NCI-H1694 treated with DMSO at 0.1 percent for 48 hours (cell line): ENCODE measurements at places on chromosomes 6 and 20.

- DNase-seq, result no peak
Measured at GRCh38 chr20:37426978-37427377, 81.0 kb downstream of the SRC start.

DNA sequence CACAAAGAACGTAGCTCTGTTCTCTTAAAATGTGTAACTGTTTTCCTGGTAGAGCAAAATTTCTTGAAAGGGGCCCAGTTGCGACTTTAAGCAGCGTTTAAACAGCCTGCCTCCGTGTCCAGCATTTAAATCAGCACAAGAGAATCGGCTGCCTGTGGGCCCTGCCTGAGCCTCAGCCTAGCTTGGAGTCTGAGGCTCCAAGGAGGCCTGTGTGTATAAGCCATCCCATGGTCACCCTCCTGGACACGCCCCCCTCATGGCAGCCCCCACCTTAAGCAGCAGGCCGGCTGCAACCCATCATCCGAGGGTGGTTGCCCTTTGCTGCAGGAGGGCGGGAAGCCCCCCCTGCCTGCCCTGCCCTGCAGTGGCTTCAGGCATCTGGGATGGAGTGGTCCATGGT lies 18.9 kb downstream of the SDCBP2 start:
- no peak for DNase-seq

- DNase-seq, result no peak
Measured at GRCh38 chr6:134723081-134723871, 226.6 kb downstream of the ALDH8A1 start.

GRCh38 chr6:54286141-54286540 lies 22.1 kb upstream of the TINAG start:
- no peak for DNase-seq

DNA sequence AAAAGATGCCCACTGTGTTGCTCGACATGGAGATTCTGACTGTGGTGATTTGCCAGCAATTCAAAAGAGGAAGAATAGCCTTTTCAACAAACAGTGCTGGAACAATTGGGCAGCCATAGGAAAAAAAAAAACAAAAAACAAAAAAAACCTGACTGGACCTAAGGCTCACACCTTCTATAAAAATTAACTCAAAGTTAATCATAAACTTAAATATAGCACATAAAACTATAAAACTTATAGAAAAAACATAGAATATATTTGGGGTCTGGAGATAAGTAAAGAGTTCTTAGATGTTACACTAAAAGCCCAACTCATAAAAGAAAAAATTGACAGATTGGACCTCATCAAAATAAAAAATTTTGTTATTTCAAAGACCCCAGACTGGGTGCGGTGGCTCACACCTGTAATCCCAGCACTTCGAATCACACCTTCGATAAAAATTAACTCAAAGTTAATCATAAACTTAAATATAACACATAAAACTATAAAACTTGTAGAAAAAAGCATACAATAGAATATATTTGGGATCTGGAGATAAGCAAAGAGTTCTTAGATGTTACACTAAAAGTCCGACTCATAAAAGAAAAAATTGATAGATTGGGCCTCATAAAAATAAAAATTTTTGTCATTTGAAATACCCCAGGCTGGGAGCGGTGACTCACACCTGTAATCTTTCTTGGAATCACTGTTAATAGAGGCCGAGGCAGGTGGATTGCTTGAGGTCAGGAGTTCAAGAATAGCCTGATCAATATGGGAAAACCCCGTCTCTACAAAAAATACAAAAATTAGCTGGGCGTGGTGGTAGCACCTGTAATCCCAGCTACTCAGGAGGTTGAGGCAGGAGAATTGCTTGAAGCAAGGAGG lies 115.6 kb upstream of the FAM83B start:
- DNase-seq, result no peak

GRCh38 chr6:26311385-26312095 lies 53.5 kb upstream of the BTN3A2 start:
- peak; percentile 55 for DNase-seq

DNA sequence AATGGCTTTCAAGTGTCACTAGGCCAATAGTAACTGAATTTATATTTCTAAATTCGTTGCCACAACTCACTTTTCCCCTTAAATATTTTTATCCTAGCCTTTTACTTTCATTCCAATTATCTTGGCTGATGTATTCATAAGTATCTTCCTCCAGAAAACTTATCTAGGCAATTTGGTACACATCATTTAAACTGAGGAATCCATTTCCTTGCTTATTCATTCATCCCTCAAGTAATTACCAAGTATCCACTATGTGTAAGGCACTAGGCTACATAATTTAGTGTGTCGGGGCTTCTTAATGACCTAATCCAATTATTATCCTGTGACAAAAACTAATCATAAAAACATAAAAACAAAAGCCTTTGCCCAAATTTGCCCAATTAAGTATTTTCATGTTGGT lies 258.3 kb upstream of the TCF21 start:
- no peak for DNase-seq

DNA sequence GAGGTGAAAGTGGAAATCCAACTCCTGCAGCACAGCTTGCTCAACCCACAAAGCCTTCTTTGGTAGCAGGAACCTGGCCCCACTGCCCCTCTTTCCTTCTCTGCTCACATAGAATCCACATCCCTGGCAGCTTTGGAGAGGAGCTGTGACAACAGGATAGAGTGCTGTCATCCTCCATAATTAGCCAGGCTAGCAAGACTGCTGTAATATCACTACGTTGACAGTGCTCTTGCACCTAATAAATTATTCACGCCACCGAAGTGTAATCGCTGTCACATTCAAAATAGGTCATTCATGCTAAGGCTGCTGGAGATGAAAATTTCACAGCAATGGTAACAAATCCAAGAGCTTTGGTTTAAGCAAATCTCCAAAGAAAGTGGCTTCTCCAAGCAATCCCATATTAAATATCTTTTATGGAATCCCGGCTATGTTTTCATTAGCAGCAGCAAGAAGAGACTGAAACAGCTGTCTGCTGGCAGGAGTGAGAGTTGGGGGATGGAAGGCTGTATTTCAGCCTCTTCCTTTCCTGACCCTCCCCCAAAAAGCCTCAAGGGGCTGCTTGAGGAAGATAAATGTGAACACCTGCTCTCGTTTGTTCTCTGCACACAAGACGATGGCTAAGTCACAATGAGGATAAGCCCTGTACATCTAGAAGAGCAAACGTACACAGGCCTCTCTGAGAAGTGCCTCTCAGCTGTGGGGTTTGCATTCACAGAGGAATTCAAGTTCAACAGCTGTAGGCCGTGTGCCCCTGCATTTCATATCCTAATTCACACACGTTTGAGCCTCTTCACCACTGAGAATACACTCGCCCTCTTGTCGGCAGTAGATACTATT lies 16.5 kb downstream of the RIPOR2 start:
- DNase-seq, result peak; percentile 65

- no peak for DNase-seq
Measured at GRCh38 chr6:92297101-92297500, 1122.3 kb downstream of the EPHA7 start.

GRCh38 chr20:19212469-19212815 lies at the start of gene SLC24A3:
Gene SLC24A3 (plus strand): TSS chr20:19212642.
- no peak for DNase-seq

- peak; percentile 4 for DNase-seq
Measured at GRCh38 chr20:25139029-25139705, 56.3 kb upstream of the ENTPD6 start.

GRCh38 chr6:90941885-90942284 lies 355.0 kb upstream of the MAP3K7 start:
- no peak for DNase-seq

DNA sequence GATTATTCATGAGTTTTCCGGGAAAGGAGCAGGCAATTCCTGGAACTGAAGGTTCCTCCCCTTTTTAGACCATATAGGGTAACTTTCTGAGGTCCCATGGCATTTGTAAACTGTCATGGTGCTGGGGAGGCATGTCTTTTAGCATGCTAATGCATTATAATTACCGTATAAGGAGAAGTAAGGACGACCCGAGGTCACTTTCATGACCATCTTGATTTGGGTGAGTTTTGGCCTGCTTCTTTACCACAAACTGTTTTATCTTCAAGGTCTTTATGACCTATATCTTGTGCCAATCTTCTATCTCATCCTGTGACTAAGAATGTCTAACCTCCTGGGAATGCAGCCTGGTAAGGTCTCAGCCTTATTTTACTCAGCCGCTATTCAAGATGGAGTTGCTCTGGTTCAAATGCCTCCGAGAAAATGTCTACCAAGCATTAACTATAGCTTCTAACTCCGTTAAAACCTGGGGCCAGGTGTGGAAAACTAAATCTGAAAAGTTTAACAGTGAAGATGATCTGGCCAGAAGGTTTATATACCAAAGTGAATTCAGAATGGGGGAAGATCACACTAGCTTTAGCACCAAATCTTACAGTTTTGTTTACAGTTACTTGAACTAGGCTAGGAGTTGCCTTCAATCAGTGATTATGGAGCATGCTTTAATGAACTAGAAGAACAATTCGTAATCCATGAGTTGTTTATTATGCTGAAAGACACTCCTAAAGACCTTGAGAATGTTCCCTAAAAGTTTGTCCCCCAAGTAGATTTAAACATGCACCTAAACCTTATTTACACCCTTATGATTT lies 80.0 kb upstream of the TOP1 start:
- DNase-seq, result no peak

- DNase-seq, result no peak
Measured at GRCh38 chr6:149454346-149454848, 30.4 kb downstream of the ZC3H12D start.

DNA sequence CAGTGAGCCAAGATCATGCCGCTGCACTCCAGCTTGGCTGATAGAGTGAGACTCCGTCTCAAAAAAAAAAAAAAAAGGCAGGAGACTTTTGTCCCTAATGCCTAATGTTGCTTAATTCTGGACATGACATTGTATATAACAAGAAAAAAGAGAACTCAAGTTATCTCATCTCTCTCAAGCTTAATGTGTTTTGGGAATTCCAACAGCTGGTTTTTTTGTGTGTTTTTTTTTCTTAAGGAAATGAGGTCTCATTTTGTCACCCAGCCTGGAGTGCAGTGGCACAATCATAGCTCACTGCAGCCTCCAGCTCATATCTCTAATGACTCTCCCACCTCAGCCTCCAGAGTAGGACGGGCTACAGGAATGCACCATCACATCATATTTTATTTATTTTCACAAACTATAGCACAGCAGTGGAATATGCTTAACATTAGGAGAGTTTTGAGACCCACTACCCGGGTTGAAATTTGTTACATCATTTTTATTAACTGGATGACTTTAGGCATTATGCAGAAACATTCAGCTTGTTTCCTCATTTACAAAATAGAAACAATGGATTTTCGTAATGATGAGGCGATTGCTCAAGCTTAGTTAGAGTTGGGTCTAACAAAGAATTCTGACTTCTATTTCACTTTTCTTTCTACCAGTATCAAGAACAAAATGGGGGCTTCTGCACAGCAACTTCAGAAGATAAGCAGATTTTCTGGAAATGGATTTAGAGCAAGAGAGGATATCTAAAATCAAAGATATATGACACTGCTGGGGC lies 104.1 kb upstream of the BTN3A2 start:
- DNase-seq, result no peak

DNA sequence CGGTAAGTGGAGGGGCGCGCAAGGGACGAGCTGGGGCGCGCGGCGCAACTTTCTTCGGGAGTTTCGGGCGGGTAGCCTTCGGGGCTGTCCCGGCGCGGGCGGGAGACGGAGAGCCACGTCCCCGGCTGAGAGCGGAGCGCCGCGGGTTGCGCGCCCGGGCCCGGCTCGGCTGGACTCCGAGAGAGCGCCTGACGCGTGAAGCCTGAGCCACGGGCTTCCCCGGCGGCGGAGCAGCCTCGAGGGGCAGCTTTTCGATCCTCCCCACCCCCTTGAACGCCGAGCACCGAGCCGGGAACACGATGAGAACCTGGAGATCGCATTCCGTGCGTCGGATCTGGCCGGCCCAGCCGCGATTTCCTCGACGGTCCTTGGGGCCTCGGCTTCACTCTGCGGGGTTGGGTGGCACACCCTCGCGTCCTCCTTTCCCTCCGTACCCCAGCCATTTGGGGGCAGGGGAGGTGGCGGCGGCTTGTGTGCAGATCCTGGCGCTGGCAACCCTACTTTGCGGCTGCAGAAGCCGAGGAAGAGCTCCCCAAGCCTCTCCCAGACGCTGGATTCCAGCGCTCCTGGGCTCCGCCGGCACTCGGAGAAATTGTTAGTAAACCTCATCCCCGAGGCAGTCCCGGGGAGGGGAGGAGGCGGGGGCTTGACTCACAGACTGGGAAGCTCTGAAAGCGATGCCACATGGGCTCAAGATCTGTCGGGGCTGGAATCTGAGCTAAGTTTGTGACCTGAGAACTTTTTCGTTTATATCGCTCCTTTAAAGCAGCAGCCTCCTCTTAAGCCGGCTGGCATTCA lies 572 bp downstream of the DSE start:
- no peak for DNase-seq

DNA sequence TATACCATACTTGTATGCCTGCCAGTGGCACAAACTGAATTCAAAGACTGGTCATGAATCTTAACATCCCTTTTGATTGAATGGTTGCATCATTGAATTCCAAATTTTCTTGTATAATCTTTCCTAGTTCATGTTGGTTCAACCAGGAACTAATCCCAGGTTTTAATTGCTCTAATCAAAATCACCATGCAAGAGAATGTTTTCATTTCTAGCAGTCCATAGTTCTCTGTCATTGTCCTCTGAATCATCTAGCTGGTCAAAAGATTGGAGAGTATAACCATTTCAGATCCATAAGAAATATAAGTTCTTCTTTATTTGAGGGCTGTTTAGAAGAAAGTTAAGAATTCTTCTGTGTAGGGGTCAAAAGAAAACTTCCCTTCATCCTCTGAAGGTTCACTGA lies 57.2 kb downstream of the ZNF292 start:
- DNase-seq, result no peak

DNA sequence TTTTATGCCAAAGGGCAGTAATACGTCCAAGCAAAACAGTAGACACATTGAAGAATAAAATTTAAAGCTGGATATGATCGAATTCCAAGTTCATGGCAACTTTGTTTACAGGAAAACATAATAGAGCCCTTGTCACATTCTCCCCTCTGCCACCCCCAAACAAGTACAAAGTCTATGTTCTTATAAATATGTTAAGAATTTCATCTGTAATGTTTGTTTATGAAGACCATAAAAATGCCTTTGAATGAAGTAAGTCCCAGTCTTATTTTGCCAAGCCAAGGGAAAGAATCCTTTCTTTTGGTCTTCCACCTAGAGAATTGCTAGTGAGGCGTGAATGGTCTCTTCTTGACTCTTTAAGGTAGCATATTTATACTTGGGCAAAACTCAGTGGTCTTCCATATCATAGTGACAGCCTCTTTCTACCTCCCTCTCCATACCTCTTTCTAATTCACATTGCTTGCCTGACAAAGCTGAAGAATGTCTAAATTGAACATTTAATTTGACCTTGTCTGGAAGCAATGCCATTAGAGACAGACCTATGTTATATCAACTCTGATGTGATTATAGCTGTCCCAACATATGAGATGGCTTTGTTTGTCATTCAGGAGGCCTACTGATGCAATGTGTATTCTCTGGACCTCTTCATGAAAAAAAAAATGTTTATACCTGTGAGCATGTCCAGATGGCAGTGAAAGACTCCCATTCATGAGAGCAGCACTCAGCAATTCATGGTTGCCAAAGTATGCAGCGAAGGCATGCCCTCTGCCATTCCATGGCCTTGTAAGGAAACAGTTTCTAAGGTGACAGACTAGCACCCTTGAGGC lies 70.6 kb upstream of the CCN2 start:
- no peak for DNase-seq
